ENCODE measurements at places on chromosomes 11 and 22.

DNA sequence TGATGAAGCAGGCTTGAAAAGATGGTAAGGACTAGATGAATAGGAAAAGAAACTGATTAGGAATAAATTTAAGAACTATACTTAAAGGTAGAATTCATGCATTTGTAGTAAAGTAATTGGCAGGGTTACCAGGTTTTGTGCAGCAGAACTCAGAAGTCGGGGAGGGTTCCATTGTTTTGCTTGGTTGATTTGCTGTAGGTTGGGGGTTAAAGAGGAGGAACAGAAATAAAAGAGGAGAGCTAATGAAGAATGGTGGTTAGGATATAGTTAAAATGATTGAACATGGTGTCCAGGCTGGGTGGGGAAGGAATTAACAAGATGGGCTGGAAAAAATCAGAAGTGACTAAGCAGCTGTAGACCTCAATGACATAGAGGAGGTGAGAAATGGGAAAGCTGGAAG lies 5.5 kb upstream of the SPON1 start:
- no peak for DNase-seq

- DNase-seq, result no peak
Observed at GRCh38 chr22:49827853-49828598, at the start of gene BRD1. BRD1 (minus strand) TSS chr22:49827873; CDS start chr22:49824317, 3,556 bp downstream.

- no peak for DNase-seq
Observed at GRCh38 chr11:128714881-128715280, 21.0 kb downstream of the FLI1 start.

GRCh38 chr11:119062779-119063178 lies 4.8 kb upstream of the VPS11 start:
- DNase-seq, result no peak

- DNase-seq, result no peak
Observed at GRCh38 chr11:35814720-35815305, 129.0 kb upstream of the LDLRAD3 start.

GRCh38 chr11:13465909-13466371 lies 2.9 kb upstream of the BTBD10 start:
- no peak for DNase-seq

- DNase-seq, result no peak
Observed at GRCh38 chr11:55572548-55572947, 620 bp downstream of the OR4C16 start.

DNA sequence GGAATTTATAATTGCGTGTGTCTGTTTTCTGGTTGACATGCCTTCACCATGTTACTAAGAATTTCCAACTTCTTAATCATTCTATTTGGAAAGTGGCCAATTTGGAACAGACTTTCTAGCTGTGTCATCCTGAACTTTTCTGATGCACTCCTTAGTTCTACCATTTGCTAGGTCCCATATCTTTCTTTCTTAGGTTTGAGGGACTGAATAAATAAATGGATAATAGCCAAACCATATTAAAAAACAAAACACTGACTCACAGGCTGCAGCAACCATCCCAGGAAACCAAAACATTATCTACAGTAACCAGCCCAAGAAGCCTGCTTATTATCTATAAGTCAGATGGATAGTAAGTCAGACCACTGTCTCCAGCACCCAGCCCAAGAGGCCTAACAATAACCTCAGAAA lies 57.5 kb upstream of the PLET1 start:
- DNase-seq, result no peak

DNA sequence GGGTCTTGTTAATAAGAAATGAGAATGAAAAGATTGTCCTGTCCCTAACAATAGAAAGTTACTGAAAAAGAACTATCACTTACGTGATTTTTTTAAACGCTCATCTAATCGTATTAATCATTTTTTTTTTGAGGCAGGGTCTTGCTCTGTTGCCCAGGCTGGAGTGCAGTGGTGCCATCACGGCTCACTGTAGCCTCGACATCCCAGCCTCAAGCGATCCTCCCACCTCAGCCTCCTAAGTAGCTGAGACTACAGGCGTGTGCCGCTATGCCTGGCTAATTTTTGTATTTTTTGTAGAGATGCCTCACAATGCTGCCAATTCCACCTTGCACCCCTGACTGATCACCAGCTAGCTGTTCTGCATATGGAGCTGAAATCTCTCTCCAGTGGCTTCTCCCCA lies 15.7 kb downstream of the PDGFB start:
- no peak for DNase-seq

- DNase-seq, result no peak
Observed at GRCh38 chr11:80521592-80521991, 1080.8 kb upstream of the TENM4 start.

- DNase-seq, result no peak
Observed at GRCh38 chr22:40021401-40022000, 26.7 kb downstream of the FAM83F start.

DNA sequence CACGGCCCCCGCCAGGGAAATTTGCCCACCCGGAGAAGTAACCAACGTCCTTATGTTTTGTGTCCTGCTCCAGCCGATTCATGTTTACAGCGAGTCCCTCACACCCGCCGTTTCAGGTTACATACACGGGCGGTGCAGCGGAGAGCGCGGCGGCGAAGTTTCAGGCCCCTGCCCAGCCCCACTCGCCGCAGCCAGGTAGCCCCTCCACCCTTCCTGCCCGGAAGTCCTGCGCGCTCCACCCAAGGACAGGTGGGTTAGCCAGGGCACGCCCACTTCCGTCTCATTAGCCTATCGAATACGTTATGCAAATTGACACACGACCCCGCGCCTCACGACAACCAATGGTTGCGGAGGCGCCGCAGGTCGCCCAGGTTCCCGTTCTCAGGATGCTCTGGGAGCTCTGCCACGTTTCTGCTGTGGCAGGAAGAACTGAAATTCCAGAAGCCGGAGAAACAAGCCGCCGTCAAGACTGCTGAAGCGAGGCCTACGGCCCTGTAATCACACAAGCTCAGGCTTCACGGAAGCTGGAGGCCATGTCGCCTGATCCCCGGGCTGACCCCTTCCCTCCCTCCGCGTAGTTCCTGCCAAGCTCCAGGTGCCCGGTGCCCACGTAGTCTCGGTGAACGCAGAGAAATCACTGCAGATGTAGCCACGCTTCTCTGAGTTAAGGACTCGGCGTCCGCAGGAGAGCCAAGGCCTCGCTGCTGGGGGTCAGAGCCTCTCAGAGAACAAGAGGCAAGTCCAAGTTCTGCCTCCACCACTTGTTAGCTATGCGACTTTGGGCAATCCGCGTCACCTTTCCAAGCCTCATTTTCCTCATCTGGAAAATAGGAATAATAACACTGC lies 22.4 kb upstream of the MYH9 start:
- DNase-seq, result peak; percentile 29

DNA sequence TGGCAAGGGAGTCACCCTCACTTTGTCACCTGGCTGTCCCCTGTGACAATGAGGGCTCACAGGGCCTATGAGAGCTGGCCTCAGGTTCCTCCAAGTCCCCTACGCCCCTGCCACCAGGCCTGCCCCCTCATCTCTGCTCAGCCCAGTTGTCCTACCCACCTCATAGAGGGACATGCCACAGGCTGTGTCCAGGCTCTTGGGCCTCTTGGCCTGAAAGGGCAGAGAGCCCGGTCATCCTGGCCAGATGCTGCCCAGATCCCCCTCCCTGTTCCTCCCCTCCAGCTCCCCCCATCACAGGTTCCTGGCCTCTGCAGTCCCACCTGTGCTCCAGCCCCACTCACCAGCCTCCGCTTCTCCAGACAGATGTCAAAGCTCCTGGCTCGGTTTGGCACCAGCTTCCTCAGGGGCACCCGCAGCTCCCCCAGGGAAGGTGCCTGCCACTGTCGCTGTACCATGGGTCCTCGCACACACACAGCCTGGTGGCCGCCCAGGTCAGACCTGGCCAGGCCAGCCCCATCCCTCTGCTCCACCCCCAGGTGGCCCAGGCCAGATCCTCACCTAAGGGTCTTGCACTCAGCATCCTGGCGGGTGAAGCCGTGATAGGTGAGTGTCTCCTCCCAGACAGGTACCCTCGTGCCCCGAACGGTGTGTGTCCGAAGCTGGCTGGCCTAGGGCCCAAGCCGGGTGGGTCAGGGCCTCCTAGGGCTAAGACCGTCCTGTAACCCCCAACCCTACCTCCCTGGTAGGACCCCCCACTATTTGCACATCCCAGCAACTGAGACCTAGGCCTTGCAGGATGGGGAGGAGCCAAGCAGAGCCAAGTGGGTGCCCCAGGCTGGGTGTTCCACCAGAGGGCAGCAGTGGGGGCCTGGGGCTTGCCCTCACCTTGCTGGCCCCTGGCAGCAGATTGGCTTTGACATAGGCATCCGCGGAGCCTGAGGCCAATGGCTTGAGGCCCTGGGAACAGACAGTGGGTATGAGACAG lies 8.3 kb downstream of the NDUFV1 start:
- DNase-seq, result no peak

DNA sequence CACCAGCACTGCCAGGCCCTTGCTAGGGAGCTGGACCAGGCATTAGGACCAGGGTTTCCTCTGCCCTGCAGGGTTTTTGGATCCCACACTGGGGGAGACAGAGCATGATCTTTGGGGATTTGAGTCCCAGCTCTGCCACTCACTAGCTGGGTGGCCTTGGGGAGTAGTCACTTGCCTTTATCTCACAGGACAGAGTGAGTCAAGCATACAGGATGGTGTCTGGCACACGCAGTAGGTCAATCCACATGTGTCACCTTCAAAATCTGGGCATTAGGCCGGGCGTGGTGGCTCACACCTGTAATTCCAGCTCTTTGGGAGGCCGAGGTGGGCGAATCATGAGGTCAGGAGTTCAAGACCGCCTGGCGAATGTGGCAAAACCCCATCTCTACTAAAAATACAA lies 2.7 kb downstream of the NEFH start:
- no peak for DNase-seq

DNA sequence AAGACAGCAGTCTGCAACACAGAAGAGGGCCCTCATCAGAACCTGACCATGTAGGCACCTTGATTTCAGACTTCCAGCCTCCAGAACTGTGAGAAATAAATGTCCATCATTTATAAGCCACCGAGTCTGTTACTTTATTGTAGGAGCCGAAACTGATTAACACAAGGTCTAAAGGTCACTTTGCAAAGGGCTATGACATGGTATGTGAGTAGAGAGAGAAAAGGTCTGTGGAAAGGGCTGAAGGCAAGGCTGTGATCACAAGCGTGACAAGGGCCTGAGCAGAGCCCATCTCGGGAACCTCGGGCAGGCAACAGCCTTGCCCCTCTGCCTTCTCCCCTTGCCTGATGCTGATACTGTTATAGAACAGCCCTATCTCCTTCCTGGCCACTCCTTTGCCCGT lies 73.4 kb upstream of the TEAD1 start:
- DNase-seq, result no peak

GRCh38 chr11:76889411-76889975 lies 28.8 kb downstream of the ACER3 start:
- no peak for DNase-seq

- DNase-seq, result no peak
Observed at GRCh38 chr22:44210722-44211121, 30.0 kb downstream of the PARVG start.
